Stimulated activated CD4-positive, alpha-beta T cell treated with anti-CD3 and anti-CD28 coated beads, Interleukin-15, amount 100 ng/mL, for 1 hour (primary cell): ENCODE measurements at places on chromosomes 5 and 9.

GRCh38 chr9:124132671-124133147 lies 121.1 kb downstream of the LHX2 start:
- no peak for DNase-seq

GRCh38 chr5:42377496-42377895 lies 45.7 kb upstream of the GHR start:
- DNase-seq, result no peak

DNA sequence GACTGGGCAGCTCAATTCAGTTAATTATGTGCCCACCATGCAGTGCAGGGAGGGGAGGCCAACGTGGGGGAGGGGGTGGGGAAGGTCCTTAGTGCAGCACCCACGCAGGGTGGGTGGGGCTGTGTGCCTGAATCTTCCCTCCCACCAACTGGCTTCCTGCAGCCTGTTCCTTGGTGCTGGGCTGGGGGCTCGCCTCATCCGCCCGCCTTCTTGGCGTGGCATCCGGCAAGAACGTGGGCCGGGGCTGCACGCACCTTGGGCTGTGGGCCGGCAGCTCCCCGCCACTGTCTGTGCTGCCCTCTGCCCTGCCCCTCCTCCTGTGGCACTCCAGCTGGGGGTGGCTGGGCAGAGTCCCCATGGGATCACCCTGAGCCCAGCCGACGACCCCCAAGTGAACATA lies 19.6 kb upstream of the RALGDS start:
- no peak for DNase-seq

DNA sequence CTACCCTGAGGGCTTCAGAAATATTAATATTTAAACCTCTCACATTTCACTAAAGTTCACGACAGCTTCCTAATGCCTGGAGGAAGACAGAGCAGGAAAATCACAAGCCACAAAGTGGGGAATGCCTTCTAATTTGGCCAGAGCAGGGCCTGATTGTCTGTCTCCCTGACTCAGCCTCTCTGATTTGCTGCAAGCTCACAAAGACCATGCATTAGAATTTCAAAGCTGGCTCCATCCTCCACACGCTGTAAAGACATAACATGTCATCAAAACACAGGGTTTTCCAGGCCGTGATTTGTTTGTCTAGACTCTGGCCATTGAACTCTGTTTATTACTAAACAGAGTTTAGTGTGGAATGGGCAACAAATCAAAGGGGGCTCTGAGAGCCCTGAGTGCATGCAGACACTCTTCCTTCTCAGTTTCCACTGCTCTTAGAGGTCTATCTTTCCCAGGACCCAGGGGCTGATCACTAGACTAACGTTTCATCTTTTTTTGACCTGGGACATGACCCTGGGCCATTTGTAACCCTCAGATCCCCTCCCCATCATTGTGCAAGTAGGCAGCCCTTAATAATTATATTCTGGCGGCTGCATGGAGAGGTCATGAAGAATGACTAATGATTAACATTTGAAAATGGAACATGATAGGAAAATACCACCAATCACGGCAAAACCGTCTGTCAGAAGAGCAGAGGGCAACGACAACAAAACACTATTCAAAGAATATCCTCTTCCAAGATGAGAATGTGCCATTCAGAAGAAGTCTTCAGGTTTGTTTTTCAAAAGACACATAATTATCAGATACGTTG lies 140.2 kb downstream of the ENC1 start:
- no peak for DNase-seq
